ENCODE measurements at places on chromosomes 7 and 10.

GRCh38 chr7:40526951-40527715, 392.3 kb downstream of the SUGCT start:
- DNase-seq = no peak

GRCh38 chr7:7596176-7596575, 29.5 kb downstream of the MIOS start:
- DNase-seq = no peak

- peak; percentile 47 for DNase-seq
These were observed 21.5 kb downstream of the GET4 start for GRCh38 chr7:897771-898376.

DNA sequence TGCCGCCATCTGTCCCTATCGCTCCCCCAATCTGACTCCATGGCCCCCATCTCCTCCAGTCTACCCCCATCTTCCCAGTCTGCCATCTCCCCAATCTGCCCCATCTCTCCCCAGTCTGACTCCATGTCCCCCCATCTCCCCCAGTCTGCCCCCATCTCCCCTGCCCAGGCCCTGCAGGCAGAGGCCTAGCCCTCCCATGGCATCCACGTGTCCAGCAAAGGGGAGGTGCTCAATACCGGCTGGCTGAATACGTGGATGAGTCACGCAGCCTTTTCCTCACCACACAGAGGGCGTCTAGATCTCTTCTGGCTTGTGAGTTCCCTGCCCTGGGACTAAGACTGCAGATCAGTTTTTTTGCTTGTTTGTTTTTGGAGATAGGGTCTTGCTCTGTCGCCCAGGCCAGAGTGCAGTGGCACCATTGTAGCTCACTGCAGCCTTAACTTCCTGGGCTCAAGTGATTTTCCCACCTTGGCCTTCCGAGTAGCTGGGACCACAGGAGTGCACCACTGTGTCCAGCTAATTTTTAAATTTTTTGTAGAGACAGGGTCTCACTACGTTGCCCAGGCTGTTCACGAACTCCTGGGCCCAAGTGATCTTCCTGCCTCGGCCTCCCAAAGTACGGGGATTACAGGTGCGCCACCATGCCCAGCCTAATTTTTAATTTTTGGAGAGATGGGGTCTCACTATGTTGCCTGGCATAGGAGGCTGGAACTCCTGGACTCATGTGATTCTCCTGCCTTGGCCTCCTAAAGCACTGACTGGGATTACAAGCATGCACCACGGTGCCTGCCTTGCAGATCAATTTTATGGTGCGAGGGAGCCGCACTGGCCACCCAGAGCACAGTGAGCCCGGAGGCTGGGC, 15.3 kb upstream of the GPR146 start:
- DNase-seq = peak; percentile 97

GRCh38 chr7:80634505-80634904, 3.9 kb upstream of the CD36 start:
- DNase-seq = no peak

GRCh38 chr7:130154131-130154500, 51.1 kb downstream of the TMEM209 start:
- peak; percentile 63 for DNase-seq

- DNase-seq = peak; percentile 61
These were observed 2.9 kb upstream of the MYOZ1 start for GRCh38 chr10:73644015-73644743.

- DNase-seq = no peak
These were observed 77.4 kb downstream of the CUL2 start for GRCh38 chr10:35012781-35013180.

DNA sequence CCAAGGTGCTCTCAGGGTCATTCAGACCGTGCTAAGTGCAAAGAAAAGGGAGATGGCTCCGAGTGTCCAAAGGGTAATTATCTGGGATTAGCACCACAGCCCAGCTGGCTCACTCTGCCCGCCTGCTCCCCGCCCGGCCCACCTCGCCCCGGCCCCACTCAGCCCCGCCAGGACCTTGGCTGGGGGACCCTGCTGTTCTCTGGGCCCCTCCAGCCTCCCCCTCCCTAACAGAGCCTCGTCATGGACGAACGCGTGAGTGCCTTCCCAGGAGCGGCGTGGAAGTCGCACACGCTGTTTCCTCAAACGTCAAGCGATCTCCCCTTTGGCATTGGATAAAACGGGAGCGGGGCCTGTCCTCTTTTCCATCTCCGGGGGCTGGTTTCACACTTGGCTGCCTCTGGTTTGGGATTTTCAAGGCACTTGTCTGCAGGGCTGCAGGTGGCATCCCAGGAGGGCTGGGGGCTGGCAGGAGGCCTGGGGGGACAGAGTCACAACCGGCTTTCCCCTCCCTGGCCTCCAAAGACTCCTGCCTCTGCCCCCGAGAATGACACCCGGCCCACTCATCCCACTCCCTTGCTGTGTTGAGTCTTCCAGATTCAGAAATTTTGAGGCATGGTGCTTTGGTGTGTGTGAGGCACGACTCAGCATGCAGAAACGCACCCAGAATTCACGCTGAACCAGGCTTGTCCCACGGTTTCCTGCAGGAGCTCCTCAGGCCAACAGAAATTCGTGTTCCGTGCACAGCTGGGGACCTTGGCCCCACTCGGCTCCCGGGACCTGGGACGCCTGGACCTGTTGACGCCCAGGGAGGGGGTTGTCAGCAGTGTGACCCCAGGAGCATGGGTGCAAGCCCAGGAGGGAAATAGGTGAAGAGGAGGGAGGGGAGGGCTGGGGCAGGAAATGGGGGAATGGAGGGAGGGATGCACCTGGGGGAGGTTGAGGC, 110.0 kb downstream of the PDGFA start:
- no peak for DNase-seq

DNA sequence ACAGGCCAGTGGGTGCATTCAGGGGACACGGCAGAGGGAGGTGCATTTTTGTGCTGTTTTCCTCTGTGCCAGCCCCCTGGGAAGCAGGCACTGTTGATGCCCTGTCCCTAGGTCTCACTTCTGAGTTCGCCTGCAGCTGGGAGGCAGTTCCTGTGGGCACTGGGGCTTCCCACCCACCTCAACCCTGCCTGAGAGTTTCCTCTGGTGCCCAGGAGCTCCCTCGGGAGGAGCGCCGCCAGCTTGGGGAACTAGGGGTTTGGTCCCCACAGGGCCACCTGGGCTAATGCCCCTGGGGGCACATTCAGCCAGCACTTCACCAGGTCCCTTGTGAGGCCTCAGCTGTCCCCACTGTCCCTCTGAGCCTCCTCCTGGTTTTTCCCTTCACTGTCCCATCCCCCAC, 178.2 kb upstream of the RHEB start:
- no peak for DNase-seq

GRCh38 chr10:6766131-6766801, 186.2 kb upstream of the PRKCQ start:
- no peak for DNase-seq

DNA sequence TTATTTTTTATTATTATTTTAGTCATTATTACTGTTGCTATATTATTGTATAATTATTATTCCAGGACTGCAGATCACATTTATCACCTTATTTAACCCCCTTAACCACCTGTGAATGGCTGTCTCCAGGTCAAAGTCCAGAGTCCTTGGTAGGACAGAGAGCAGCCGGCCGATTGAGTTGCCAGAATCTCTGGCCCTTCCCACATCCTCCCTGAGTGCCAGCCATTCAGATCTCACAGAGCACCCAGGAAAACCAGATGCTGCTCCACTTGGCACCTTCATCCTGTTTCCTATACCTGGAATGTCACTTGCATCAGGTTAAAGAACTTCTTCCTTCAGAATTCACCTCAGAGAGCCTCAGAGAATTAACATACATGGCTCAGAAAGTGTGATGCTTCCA, 101.1 kb downstream of the ELAPOR2 start:
- DNase-seq = peak; percentile 35

DNA sequence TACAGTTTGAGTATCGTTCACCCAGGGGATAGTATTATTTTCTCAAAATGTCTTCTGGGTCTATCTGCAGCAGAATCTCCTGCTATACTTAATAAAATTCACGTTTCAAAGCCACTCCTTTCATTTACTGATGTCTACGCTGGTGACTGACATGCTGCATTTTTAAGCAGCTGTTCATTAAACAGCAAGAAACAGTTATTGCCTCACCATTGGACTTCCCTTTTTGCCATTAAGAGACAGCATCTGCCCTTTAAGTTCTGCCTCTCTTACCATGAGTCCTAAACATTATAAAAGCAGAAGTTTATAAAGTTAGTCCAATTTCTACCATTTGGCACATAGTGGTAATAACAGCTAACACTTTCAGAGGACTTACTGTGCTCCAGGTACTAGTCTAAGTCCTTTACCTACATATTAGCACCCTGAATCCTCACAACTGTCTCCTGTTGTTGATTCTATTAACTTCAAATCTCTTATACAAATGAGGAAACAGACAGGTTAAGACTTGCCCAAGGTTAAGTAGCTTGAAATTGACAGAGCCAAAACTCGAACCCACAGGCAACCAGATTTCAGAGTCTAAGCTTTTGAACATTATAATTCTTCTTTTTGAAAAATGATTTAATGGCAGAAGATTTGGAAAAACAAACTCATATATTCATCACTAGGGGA, 169.5 kb downstream of the SNX13 start:
- DNase-seq = no peak

GRCh38 chr7:135185471-135186260, 15.2 kb upstream of the CYREN start:
- DNase-seq = no peak

- DNase-seq = no peak
These were observed 8.4 kb downstream of the AQP1 start for GRCh38 chr7:30920021-30920583.

- DNase-seq = no peak
These were observed 420.4 kb downstream of the DNAJB6 start for GRCh38 chr7:157757211-157757610.

DNA sequence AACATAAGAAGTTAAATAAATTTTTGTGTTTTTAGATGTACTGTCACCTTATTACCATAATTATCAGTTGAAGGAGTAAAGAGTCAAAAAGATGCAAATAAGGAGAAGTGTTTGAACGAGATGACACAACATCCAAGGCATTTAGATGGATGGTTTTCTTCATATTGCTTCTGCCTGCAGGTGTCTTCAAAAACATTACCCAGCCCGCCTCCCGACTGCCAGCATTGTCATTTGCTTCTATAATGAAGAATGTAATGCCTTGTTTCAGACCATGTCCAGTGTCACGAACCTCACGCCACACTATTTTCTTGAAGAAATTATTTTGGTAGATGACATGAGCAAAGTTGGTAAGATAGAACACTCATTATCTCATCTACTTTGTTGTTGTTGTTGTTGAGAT, 26.6 kb downstream of the GALNTL5 start:
- DNase-seq = no peak

DNA sequence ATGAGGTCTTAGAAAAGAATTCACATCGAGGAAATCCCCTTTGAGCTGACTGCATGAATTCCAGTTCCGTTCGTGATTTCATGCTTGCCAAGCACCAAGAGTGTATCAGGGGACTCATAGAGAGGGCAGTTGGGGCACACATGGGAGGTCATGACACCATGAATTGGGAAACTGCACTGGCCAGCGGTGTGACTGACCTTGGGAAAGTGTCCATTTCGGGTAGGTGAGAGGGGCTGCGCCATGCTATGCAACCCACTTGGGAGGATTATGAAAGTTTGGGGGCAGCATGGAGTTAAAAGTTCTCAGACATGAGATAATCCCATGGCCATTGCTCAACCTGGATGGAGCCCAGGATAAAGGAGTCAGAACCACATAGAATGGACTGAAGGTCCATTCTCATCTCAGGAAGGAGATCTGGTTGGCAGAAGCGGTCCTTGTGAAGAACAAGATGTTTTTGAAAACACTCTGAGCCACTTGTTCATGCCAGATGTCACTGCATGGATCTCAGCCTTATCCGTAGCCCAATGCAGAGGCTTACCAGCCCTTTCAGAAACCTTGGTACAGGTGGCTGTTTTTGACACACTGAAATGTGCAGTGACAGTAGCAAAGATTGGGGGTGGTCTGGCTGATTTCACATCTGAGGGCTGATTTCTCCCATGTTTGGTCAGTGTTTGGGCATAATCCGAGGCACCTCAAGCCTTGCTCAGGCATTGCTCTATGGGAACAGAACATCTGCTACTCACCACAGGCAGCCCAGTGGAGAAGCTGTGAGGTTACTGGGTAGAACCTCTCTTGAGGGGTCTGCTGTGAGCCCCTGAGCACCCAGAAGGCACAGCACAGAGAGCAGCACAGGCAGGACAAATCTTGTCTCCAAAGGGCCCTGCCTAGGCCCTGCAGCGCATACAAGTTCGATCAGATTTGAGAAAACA, 252.3 kb downstream of the CXCL12 start:
- no peak for DNase-seq

DNA sequence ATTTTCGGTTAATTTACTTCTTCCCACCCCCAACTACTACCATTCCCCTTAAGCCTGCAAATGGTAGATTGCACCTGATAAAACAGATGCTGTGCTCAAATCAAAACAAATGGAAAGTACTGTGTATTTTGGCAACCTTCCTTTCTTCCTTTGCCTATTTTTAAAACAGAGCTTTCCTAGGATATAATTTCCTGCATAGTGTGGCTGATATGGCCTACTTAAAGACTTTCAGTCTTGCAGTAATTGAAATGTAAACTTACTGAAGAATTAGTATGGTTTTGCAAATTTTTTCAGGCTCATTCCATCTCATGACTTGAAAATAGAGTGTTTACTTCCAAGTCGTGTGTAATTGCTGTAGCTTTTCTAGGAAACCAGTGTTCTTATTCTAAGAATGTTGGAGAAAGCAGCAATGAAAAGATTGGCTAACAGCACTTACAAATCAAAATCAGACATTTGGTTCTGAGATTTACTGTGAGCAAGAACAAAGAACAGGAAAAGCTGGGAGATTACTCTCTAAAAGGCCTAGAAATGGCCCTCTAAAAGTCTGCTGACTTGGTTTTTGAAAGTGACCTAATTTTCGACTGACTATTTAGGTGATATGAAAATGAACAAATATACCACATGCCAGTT, 52.0 kb downstream of the REEP3 start:
- DNase-seq = no peak

DNA sequence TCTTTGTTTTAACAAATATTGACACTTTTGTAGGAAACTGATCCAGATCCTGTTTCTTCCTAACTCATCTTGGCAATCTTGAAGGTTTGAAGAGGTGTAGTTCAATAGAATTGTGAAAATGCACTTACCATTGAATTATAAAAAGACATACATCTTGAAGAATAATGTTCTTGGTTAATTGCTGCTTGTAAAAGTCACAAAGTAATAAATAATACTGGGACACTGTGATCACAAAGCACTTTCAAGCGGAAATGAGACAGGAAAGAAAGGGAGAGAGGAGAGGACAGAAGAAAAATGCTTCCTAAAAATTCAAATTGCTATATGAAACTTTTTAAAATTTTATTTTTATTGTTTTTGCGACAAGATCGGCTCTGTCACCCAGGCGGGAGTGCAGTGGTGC, 15.2 kb upstream of the NFE2L3 start:
- DNase-seq = no peak

- peak; percentile 42 for DNase-seq
These were observed 538.7 kb downstream of the DNAJB6 start for GRCh38 chr7:157875230-157876179.

GRCh38 chr7:155371884-155372781, 74.5 kb downstream of the INSIG1 start:
- DNase-seq = no peak

All from SW480 (cell line).